Adrenal gland (tissue), 19 donors: ENCODE measurements at places on chromosomes 7 and 10. TPM values are rescaled to one million over a fixed set of nuclear protein-coding genes. Genes with fewer than 3 reads are reported as not detected.

DNA sequence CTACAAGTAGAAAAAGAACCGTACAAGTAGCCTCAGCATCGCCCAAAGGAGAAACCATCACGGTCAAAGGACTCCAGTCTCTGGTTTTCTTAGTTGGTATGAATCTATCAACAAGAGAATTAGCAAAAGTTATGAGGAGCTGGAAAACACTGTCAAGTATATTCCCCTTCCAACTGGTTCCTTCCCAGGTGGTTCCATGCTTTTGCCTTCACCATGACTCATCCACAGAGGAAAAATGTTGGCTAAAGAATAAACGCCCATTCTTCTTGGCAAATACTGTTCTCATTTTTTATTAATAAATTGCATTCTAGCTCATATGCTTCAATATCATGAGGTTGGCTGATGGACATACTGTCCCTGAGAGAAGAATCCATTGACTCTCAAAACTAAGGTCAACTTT, 6.4 kb downstream of the ELMO1 start:
- H3K36me3 ChIP-seq, result no peaks in the 10 kb centered on the region
- no peak for DNase-seq
- no peak overlapping the region for H3K4me3 ChIP-seq
- no peaks in the 10 kb centered on the region for H3K27me3 ChIP-seq
- H3K4me1 ChIP-seq, result no peaks in the 10 kb centered on the region

DNA sequence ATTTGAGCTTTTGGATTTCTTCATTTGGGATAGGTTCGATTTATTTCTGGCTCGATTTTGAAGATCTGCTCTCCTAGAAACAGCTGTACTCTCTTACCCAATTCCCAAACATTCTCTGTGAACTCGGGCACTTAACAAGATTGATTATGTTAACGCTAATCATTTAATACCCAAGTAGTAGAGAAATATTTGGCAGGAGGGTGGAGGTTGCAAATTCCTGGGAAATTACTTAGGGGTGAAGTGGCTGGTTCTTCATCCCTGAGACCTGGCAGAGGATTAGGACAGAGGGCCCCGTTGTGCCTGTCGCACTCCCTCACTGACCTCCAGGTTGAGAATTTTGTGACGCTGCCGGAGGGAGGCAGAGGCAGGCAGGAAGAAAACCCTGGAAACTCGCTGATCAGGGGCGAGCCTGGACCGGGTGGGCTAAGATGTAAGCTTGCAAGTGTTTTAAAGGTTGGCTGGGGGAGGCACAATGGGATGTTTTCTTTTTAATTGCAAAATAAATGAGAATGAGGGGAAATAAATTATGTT, 182.6 kb downstream of the TCF7L2 start:
- H3K4me1 ChIP-seq, result no peaks in the 10 kb centered on the region
- DNase-seq, result no peak
- no peak overlapping the region for H3K4me3 ChIP-seq
- H3K36me3 ChIP-seq, result no peaks in the 10 kb centered on the region
- no peaks in the 10 kb centered on the region for H3K27me3 ChIP-seq
- H3K27ac ChIP-seq, result peak overlapping the region; percentile 4

GRCh38 chr10:63155388-63156020, 22.4 kb downstream of the NRBF2 start:
- DNase-seq, result no peak
- peaks cover 8% of the 10 kb centered on the region for H3K4me1 ChIP-seq
- no peak overlapping the region for H3K27ac ChIP-seq
- no peak overlapping the region for H3K4me3 ChIP-seq

DNA sequence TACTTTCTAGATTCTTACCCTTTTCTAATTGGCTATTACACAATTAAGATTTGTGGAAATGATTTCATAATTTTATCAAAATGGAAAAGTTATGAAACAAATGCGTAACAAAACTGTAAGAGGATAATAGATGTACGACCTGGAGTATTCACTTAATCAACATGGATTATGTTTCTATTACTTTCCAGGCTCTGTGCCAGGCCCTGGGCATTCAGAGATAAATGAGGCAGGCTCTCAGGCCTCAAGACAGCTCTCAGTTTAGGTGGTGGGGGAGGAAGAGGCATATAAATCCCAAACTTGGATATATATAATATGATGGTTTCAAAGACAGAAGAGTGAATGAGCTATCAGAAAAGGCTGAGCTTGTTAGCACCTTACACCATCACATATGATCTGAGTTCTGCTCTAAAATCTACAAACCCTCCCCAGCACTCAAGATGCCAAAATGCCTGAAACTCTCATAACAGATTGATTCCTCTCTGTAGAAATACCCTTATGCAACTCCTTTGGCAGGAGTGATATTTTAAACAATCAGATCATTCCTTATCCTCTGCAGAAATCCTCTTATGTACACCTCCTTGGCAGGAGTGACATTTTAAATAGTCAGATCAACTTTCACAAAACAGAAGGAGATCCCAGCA, 42.5 kb downstream of the ACBD5 start:
- H3K4me3 ChIP-seq, result no peak overlapping the region
- H3K27ac ChIP-seq, result no peak overlapping the region
- H3K4me1 ChIP-seq, result no peaks in the 10 kb centered on the region
- H3K36me3 ChIP-seq, result peaks cover 16% of the 10 kb centered on the region
- peak; percentile 47 for DNase-seq

DNA sequence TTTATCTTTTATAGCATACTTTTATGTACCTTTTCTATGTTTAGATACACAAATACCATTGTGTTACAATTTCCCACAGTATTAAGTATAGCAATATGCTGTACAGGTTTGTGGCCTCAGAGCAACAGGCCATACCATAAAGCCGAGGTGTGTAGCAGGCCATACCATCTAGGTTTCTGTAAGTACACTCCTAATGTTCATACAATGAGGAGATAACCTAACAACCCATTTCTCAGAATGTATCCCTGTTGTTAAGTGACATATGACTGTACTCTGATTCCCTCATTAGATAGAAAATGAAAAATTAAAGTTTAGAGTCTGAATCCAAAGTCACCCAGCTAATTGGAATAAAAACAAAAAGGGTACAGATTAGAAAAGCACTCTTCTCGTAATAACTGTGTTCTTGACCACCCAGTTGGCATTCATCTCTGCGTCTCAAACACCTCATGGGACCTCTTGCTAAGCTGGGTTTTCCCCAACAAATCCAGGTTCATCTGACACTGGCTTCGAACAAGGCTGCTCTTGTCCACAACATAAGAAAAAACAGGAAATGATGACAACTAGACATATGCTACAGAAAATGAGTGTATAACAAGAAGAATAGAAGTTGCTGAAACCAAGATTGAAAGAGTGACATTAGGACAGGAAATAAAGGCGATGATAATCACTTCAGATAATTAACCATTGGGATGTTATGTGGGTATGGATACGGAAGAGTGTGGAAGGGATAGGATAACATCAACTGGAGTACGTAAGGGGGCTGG, 1.4 kb downstream of the NDUFB8 start:
- no peaks in the 10 kb centered on the region for H3K27me3 ChIP-seq
- H3K36me3 ChIP-seq, result no peaks in the 10 kb centered on the region
- peaks cover 25% of the 10 kb centered on the region for H3K4me1 ChIP-seq

- H3K4me3 ChIP-seq, result peak overlapping the region; percentile 96
- H3K27me3 ChIP-seq, result no peaks in the 10 kb centered on the region
- no peaks in the 10 kb centered on the region for H3K36me3 ChIP-seq
- no peak overlapping the region for H3K27ac ChIP-seq
These were observed 948 bp downstream of the ZNF485 start for GRCh38 chr10:43607199-43607573.

DNA sequence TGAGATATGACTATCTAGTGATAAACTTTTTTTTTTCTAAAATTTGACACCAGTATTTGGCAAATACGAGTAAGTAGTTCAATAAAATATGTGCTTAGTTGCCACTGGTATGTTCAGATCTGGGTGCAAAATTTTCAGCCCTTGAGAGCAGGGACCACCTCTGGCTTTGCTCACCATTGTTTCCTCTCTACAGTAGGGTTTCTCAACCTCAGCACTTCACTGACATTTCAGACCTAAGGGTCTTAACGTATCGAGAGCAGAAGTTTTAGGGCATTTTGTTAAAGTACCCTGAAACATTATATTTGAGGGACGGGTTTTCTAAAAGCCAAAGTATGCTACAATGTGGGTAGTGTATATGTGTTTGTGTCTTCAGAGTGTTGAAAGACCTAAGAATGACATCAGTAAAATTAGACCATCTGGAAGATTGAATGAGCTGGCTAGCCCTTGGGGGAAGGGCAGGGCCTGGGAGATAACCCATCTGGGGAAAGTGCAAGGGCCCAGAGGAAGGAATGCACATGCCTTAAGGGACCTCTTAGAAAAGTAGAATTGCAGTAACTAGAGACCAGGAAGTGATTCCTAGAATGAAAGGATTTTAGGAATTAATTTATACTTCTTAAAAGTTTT, 11.8 kb downstream of the BZW2 start:
- H3K36me3 ChIP-seq, result no peaks in the 10 kb centered on the region
- DNase-seq, result peak; percentile 29
- H3K27me3 ChIP-seq, result no peaks in the 10 kb centered on the region

DNA sequence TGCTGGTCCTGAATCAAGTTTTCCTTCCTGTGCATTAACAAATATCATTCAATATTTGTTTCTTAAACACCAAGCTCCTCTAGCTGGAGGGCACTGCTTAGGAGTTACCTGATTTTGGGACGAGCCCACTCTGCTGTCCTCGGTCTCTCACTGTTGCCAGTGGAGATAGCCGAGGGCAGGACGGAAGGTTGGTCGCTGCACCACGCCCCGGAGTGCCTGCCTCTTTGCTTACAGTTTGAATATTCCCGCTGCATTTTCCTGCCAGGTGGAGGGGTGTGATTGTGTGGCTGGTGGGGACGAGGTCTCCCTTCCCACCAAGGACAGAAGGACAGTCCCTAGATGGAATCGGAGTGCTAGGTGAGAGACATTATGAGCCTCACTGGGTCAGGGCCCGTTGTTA, 201.5 kb downstream of the DNAJB6 start:
- DNase-seq, result no peak
- H3K4me3 ChIP-seq, result no peak overlapping the region
- H3K27ac ChIP-seq, result no peak overlapping the region
- no peaks in the 10 kb centered on the region for H3K4me1 ChIP-seq
- no peaks in the 10 kb centered on the region for H3K36me3 ChIP-seq

- H3K36me3 ChIP-seq, result no peaks in the 10 kb centered on the region
- H3K4me3 ChIP-seq, result no peak overlapping the region
- H3K4me1 ChIP-seq, result no peaks in the 10 kb centered on the region
- DNase-seq, result no peak
- no peaks in the 10 kb centered on the region for H3K27me3 ChIP-seq
These were observed 4.2 kb downstream of the NPSR1 start for GRCh38 chr7:34662058-34662708.

GRCh38 chr7:137434946-137435345, 91.4 kb upstream of the PTN start:
- no peak overlapping the region for H3K27ac ChIP-seq
- H3K4me1 ChIP-seq, result no peaks in the 10 kb centered on the region
- no peak overlapping the region for H3K4me3 ChIP-seq
- H3K36me3 ChIP-seq, result no peaks in the 10 kb centered on the region
- no peaks in the 10 kb centered on the region for H3K27me3 ChIP-seq

DNA sequence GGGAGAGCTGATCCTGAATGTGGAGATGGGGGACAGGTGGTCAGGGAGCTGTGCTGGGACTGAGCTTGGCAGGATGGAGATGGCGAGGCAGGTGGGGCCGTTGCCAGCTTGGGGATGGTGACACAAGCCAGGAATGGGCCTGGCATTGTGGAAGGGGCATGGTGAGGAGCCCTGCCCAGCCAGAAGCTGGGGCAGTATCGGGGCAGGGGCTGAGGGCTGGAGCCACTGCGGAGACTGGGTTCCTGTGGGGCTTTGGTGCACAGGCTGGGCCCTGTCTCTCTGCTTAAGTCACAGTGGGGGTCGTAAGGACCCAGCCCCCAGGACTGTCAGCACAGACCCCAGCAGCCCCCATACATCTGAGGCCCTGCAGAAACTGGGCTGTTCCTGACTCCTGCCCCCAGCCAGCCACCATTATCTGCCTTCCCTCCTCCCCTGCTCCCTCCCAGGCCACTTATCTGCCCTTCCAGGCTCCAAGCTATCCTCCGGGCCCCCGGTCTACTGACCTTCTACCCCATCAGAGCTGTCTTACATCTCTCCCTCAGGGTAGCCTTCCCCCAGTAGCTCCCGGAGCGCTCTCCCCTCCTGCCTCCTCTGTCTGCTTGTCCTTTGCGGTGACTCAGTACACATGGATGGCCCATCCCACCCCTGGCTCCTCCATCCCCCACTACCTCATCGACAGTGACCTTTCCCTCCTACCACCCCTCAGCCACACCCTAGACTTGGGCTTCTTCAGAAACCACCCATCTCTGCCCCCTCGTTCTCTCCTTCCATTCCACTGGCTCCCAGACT, 44.2 kb downstream of the PPIF start:
- no peak overlapping the region for H3K27ac ChIP-seq
- H3K36me3 ChIP-seq, result peaks cover 17% of the 10 kb centered on the region
- H3K4me3 ChIP-seq, result no peak overlapping the region
- H3K4me1 ChIP-seq, result no peaks in the 10 kb centered on the region
- no peaks in the 10 kb centered on the region for H3K27me3 ChIP-seq

DNA sequence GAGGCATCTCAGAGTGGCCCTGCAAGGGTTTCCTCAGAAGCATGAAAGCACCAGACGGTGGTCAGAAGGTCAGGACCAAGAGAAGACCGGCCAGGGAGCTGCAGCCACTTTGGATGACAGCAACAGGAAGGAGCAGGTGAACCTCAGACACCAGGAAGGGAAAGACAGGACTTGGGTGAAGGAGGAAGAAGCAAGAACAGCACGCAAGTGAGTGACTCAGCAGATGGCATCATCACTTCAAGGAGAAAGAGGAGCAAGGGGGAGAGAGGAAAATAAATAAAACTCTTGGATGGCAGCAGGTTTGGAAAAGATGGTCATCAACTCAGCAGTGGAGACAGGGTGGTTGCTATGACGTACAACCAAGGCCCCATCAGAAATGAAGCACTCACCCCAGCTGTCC, 31.6 kb downstream of the NCAPG2 start:
- H3K27me3 ChIP-seq, result no peaks in the 10 kb centered on the region
- no peak overlapping the region for H3K27ac ChIP-seq
- DNase-seq, result no peak

GRCh38 chr10:87865241-87865881, 1.9 kb downstream of the PTEN start:
- H3K4me1 ChIP-seq, result peaks cover 42% of the 10 kb centered on the region
- H3K27ac ChIP-seq, result peak overlapping the region; percentile 97
- no peaks in the 10 kb centered on the region for H3K36me3 ChIP-seq
- DNase-seq, result no peak
- no peaks in the 10 kb centered on the region for H3K27me3 ChIP-seq

DNA sequence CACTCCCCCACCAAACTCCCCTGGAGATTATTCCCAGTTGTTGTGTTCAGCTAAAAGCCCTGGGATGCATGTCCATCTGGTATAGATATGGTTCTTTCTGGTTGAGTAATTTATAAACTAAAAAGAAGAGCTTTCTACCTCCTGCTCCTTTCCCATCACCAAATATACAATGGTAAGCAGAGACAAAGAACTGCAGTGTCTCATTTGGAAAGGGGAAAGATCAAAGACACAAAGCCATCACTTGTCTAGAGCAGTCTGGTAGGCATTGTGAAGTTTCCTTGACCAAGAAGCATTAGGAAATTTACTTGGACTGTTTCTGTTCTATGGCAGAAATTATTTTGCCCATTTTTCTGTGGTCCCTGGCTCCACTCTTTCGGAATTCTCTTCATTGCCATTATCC, 24.9 kb upstream of the PANK1 start:
- DNase-seq, result no peak
- no peak overlapping the region for H3K4me3 ChIP-seq
- no peaks in the 10 kb centered on the region for H3K4me1 ChIP-seq
- H3K27ac ChIP-seq, result no peak overlapping the region
- H3K27me3 ChIP-seq, result no peaks in the 10 kb centered on the region

The CPXM2 gene
- 10.8 TPM for total RNA-seq

The METTL2B gene
- 31.8 TPM for total RNA-seq

The HOXA3 gene
- total RNA-seq, result 2.8 TPM
